8988T (cell line): ENCODE measurements at places on chromosomes 4 and X.

- DNase-seq = no peak
Observed at GRCh38 chrX:152445926-152446325, 5.2 kb downstream of the GABRA3 start.

DNA sequence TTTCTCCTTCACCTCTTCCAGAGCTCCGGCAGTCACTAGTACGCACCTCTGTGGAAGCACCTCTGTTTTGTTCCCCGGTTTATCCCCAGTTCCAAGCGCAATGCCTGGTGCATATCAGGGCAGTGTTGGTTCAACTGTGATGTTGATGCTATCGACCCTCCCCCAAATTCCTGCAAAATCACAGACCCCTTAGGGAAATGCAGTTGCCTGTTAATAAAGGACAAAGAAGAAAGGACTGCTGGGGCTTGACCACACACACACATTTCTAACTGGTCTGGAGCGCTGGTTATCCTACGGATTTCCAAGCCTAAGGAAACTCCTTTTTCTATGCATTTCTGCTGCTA lies 530 bp upstream of the NMU start:
- no peak for DNase-seq

- no peak for DNase-seq
Observed at GRCh38 chrX:13798184-13798583, 18.7 kb downstream of the GPM6B start.

- no peak for DNase-seq
Observed at GRCh38 chr4:127162741-127163140, 470.0 kb upstream of the INTU start.

- DNase-seq = no peak
Observed at GRCh38 chr4:30495251-30495650, 224.9 kb upstream of the PCDH7 start.
